ENCODE measurements at places on chromosomes 3 and 15. TPM values are rescaled to one million over a fixed set of nuclear protein-coding genes. Genes with fewer than 3 reads are reported as not detected.

The SLC22A13 gene
- total RNA-seq: under 0.01 TPM

The TAMM41 gene
- 34.6 TPM for total RNA-seq

The GP5 gene
- total RNA-seq: 0.41 TPM

The GOLGA6L7 gene
- total RNA-seq: not detected

The PLEKHO2 gene
- 31.0 TPM for total RNA-seq

The BNC1 gene
- total RNA-seq: 0.59 TPM

The TRIM71 gene
- total RNA-seq: 0.48 TPM

The GUCA1C gene
- not detected for total RNA-seq

The GOLGA6L10 gene
- under 0.01 TPM for total RNA-seq
